ENCODE measurements at places on chromosomes 12 and 14.

DNA sequence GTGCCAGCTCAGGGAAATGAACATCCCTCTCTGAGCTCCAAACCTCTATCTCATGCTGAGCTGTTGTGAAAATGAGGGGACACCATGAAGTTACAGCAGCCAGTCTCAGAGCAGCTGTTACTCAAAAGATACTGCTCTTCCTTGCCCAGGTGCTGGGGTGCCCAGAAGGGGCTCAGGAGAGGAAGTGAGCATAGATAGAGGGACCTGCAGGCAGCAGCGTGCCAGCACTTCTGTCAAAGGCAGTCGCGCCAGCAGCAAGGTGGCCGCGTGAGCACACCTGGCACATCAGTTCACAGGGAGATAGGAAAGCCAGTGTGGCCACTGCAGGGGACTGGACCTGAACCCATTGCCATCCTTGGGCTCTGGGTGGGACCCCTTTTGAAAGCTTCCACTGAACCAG is 27.8 kb downstream of the C14orf132 start:
- no peak for DNase-seq

DNA sequence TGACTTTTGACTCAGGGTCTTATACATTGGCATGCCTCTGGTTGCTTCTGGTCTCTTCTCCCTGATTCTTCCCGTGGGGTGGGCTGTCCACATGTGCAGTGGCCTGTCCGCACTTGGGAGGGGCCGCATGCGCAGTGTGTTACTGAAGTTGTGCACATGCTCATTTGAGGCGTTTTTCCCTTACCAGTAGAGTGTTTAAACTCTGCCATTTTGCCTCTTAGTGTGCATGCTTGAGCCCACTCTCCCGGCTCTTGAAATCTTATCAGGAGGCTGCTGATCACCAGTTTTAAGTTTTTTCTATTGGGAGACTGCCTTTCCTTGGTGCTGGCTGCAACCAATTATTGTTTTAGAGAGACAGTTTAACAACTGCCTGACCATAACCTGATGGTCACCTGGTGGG is 32.1 kb upstream of the HECTD1 start:
- no peak for DNase-seq

DNA sequence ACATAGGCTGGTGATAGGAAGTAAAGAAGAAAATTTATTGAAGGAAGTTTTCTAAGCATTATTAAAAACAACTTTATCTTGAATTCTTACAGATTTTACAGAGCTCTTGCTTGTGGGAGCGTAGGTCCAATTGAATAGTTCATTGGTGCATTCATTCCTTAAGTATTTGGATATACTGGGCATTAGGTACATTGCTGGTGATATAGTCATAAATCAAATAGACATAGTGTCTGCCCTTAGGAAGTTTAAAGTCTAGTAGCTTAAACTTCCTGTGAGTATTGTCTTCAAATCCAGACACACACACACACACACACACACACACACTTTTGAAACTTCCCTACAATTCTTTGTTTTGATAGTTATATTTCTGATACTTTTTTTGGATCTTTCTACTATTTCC is 226.7 kb downstream of the FUT8 start:
- no peak for DNase-seq

GRCh38 chr12:71061451-71061850 is 96.3 kb downstream of the TSPAN8 start:
- no peak for DNase-seq

- DNase-seq = no peak
Measured at GRCh38 chr12:111440631-111441030, 34.9 kb downstream of the SH2B3 start.

- no peak for DNase-seq
Measured at GRCh38 chr12:15605881-15606590, 183.2 kb downstream of the EPS8 start.

DNA sequence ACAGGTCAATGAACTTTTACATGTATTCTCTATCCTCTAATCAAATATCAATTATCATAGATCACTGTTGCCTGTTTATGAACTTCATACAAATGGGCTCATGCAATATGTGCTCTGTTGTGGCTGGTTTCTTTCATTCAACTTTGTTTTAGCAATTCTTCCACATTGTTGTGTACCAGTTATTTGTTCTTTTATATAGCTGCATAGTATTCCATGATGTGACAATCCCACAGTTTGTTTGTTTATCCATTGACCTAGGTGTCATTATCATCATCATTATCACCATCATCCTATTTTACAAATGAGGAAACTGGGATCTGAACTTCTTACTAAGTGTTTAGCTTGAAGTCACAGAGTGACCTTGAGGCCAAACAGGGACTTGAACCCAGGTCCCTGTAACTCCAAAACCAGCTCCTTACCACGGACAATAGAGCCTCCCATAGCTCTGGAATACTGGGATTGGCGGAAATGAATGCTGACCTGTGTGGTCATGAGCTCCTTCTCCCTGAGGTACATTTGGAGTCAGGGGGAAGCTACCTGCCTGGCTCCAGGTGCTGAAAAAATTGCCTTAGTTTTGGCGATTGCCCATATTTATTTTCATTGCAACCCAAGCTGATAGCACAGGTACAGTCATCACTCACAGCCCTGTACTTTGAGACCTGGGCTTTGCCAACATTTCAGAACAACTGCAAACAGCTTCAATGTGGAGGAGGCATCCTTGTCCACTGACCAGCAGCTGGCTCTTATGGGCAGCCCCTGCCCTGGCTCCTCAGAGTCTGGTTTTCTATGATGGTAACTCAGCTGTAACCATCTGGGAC is 9.2 kb downstream of the ZFP36L1 start:
- DNase-seq = no peak

- DNase-seq = no peak
Measured at GRCh38 chr12:4860741-4861140, 49.0 kb upstream of the KCNA1 start.

DNA sequence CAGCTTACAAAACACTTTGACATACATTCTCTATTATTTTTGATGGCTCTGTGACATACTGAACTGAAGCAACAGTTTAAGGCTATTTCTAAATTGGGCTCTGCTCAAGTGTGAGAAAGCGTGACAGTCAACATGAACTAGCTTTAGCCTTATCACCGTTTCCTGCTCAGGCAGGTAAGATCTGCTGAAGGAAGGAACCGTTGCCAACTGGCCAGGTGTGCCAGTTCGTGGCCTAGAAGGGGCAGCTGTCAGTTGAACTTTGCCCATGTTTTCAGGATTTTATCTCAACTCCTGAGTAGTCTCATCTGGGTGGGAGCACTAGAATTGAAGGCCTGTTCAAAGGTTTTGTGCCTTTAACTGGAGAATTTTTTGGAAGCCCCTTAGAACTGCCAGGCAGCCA is 79.5 kb downstream of the ETV6 start:
- no peak for DNase-seq

- DNase-seq = peak; percentile 23
Measured at GRCh38 chr12:4273652-4274395, at the start of gene CCND2. TSS of gene CCND2 (plus strand) at chr12:4273762. CDS start at chr12:4274041, 279 bp downstream.

DNA sequence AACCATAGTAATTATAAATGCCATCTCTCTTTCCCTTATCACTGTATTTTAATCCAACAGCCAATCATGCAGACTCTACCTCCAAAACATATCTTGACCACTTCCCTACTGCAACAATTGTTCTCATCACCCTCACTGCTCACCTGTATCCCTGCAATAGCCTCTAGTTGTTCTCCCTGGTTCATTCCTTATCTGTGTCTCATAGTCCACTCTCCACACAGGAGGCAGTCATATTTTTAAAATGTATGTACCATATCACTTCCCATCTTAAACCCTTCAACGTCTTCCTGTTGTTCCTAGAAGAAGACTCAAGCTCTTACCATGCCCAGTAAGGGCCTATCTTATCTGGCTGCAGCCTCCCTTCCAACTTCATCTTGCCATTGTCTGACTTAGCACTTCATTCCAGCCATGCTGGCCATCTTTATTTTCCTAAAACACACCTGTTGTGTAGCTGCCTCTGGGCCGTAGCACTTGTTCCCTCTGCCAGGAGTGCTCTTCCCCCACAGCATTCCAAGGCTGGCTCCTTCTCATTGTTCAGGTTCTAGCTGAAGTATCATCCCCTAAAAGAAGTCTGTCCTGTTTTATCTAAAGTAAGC is 27.8 kb upstream of the BHLHE41 start:
- no peak for DNase-seq

DNA sequence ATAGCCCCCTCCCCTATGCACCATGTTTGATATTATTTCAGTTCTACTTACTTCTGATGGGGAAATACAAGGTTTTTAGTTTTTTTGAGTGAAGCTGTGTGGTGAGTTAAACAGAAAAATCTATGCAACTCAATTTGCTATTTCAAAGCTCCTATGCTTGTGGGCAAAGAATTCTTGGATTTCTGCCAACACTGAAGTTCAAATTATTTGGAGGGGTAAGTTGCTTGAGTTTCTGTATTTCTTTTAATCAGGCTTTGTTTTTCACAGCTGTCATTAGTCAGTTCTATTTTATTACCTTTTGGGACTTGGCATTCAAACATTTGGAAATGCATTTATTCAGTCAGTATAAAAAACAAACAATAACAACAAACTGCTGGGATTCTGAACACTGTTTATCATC is 407.5 kb upstream of the MGAT4C start:
- DNase-seq = no peak

DNA sequence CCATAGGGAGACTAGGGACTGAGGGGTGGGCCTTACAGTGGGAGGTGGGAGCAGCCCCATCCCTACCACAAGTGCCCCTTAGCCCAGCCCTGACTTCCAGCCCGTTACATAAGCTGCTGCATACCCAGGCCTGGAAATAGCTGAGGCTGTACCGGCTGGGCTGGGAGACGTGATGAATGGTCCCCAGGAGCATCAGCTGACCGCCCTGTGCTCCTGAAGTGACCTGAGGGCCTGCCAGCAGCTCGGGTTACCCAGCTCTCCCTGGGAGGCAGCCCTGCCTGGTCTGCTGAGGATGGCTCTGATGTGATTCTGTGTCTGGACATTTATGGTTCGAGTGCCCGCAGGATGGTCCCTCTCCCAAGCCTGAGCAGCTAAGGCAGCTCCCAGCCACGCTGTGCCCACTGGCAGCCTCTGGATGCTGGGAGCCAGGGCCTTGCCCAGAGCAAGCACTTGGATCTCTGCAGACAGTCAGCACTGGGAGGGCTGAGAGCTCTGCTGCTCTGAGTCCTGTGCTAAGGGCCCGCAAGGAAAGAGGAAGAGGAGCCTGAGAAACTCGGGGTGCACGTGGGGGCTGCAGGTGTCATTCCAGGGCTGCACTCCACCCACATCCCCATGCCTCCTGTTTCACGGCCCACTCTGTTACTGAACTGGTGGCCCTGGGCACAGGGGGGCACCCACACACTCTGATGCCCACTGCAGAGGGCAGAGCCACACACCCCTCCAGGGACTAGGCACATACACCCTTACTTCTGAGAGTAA is 20.5 kb downstream of the TAMALIN start:
- DNase-seq = no peak

DNA sequence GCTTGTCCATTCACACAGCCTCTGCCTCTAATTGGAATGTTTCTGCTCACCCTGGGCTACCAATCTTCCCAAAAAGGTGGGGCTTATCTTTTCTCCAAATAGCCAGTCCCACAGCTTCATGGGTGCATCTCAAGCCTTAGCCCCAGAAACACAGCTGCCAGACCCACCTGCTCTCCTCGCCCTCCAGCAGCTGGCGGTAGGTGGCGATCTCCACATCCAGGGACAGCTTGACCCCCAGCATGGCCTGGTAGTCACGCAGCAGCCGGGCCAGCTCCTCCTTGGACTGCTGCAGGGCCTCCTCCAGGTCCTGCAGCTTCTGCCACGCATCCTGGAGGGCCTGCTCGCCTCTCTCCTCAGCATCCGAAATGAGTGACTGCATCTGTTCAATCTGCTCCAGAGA is 11.1 kb downstream of the KRT77 start:
- no peak for DNase-seq

GRCh38 chr14:56881181-56881580 is 70.9 kb upstream of the OTX2 start:
- DNase-seq = no peak

GRCh38 chr14:37081218-37081617 is 91.2 kb downstream of the SLC25A21 start:
- DNase-seq = no peak

DNA sequence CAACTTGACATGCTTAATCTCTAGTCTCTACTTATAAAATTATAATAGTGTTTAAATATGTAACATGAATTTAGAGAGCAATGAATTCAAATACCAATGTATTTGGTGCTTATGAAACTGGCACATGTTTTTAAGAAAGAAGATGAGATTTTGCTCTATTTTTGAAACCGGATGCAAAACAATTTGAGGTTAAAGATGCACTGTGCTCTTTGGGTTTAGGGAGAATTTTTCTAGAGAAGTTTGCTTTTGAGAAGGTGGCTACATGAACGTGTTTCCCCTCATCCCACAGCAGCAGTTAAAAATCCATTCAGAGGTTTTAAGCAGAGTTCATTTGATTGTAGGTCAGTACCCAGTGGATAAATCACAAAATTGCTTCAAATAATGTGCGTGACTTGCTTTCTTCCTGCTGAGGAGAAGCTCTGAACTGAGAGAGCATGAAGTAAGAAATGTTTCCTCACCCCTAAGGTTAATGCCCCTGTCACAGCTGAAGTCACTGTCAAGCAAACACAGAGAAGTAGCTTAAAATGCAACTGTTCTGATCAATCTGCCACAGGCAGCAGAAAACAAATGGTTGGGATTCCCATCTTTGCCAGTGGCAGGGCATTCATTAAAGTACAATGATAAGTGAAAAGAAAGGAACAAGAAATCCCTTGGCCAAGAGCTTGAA is 241.9 kb upstream of the SYT1 start:
- DNase-seq = no peak

- no peak for DNase-seq
Measured at GRCh38 chr12:16919551-16919950, 313.6 kb upstream of the LMO3 start.
